Activated naive CD4-positive, alpha-beta T cell treated with Interleukin-2 at 50 U/mL for 16 hours (primary cell): ENCODE measurements at places on chromosomes 7 and 10.

GRCh38 chr7:14717816-14718215, 184.7 kb downstream of the DGKB start:
- no peak for DNase-seq

DNA sequence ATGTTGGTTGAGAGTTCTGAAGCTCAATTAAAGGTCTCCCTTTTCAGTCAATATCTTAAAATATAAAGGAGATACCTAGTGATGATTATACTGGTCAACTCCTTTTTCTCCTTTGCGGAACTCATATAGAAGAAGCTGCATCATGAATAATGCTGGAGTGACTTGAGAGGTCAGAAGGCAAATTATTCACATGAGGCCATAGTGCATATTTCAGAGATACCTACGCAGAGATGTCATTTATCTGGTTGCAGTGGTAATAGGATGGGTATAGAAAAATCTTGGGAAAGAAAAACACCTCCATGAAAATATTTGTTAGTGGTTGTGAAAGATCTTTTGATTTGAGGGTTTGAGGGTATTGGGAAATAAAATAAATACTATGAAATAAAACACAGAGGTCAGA, 47.7 kb downstream of the NXPH1 start:
- DNase-seq, result no peak

DNA sequence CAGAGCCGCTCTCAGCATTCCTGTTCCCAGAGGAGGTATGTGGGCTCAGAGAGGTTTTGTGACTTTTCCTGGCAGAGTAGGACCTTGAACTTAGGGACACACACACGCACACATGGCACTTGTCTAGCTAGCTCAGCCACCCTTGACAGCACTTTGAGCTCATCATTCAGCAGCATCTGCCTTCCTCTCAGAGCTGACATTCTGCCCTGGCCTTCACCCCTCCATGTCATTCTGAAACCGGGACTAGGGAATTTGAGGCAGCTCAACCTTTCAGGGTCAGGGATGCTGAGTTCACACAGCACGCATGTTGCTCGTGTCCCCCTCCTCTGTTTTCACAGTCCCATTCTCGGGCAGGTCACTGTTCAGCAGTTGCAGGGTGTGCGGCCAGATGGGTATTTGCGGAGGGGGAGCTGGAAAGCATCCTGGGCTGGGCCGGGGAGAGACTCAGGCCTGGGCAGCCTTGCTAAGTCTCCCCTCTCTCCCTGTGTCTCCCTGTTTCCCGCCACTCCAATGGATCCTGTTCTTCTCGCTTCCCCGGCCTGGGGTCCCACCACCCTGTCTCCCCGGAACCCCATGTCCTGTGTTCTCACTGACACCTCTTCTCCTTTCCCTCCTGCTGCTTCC, 78.0 kb downstream of the COL13A1 start:
- no peak for DNase-seq

DNA sequence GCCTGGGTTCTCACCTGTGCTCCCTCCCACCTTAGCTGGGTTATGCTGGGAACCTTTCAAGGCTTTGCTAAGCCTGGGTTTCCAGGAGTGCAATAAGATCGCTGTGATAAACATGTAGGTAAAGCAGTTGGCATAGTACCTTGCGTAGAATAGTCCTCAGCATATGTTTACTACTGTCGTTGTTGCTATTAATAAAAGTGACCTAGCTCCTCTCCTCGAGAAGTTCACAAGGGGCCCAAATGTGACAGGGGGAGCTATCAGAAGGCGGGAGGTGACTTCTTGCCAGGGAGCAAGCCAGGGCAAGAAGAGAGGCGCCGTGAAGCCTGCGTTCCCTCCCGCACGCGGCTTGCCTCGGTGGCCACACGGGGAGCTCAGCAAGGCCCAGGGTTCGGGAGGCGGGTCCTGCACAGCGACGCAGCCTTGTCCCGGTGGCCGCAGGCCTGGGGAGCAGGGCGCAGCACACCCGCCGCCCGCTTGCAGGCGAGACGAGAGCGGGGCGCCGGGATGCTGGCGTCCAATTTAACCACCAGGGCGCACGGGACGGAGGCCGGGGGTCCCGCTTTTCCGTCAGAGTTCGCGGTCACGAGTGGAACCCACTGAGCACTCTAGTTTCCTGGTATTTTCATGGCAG, 106.2 kb downstream of the SNX10 start:
- no peak for DNase-seq

DNA sequence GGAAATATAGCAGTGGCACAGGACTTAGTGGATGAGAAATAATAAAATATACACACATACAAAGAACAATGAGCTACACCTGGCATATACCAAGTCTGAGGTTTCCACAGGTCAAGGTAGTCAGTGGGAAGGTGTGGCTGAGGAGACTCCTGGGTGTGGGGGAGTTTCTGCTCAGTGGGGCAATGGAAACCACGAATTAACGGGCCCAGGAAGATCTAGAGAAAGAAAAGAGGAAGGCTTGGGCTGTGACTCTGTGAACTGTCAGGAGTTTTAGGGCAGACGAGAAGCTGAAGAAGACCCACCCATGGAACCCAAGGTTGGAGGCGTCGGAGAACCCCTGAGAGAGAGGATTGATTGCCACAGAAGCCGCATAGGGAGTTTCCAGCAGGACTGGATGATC, 196.5 kb downstream of the HERPUD2 start:
- DNase-seq, result no peak

DNA sequence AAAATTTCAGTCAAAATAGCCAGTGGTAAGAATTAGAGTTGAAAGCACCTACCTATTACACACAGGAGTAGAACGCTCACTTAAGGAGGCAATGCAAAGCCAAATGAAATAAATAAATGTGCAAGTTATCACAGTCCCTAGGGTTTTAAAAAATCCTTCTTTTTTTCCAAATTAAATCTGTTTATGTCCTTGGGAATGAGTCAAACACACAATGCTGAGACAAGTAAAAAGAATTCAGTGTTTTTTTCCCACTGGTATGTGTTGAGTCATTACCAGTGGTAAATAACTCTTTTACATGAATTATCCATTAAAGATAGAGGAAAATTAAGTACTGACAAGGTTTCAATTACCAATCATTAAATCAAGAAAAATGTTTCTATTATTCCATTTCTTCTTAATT, 438.6 kb downstream of the TNS3 start:
- no peak for DNase-seq

DNA sequence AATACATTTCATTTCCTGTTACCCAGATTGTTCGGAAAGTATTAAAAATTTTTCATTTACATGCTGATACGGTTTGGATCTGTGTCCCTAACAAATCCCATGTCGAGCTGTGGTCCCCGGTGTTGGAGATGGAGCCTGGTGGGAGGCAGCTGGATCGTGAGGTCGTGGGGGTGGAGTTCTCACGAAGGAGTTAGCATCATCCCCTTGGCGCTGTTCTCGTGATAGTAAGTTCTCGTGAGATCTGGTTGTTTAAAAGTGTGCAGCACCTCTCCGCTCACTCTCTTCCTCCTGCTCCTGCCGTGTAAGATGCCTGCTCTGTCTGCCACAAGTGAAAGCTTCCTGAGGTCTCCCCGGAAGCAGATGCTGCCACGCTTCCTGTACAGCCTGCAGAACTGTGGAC, 30.9 kb downstream of the PLEKHS1 start:
- no peak for DNase-seq

DNA sequence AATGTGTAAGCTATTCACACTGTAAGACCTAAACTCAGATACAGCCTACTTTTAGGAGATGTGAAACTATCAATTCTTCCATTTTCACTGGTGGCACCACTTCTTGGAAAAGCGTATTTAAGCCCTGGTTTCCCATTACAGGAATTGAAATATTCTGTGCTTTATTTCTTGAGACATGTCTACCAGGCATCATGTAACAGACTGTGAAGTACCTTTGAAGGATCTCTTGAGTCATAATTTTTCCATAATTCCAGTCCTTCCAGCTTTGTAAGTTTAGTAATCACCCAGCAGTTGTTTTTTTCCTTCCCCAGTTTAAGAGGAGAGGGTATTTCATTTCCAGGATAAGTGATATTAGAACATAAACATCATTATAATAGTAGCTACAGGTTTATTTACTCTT, 186.0 kb upstream of the PRPS1L1 start:
- no peak for DNase-seq

GRCh38 chr10:46091828-46092523, 45.9 kb upstream of the MSMB start:
- no peak for DNase-seq
